Right ventricle myocardium superior (tissue), 1 donor: ENCODE measurements at places on chromosomes 5 and 9.
A peak's percentile ranks its signal among the peaks of the same experiment; 100 is the strongest.

DNA sequence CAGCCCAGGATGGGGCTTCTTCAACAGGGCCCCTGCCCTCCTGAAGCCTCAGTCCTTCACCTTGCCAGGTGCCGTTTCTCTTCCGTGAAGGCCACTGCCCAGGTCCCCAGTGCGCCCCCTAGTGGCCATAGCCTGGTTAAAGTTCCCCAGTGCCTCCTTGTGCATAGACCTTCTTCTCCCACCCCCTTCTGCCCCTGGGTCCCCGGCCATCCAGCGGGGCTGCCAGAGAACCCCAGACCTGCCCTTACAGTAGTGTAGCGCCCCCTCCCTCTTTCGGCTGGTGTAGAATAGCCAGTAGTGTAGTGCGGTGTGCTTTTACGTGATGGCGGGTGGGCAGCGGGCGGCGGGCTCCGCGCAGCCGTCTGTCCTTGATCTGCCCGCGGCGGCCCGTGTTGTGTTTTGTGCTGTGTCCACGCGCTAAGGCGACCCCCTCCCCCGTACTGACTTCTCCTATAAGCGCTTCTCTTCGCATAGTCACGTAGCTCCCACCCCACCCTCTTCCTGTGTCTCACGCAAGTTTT is 23.6 kb downstream of the PCDHGC5 start:
- peak; percentile 89 for DNase-seq

DNA sequence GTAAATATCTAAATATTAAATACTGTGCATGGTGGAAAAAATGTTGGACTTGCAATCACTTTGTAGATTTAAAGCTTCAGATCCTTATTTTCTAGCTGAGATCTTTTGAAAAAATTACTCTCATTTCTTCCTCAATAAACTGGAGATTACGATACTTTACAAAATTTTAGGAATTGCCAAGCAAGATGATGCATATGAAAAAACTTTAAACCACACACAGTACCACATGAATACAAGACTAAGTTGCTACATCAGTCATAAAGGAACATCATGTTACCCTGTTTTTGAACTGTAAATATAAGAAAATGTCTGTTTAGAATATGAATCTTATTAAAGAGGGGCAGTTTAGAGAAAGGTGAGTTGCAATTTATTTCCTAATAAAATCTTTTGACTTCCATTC is 703.6 kb upstream of the NUDT12 start:
- DNase-seq, result no peak

GRCh38 chr9:2465921-2466460 is 155.6 kb upstream of the VLDLR start:
- DNase-seq, result no peak

DNA sequence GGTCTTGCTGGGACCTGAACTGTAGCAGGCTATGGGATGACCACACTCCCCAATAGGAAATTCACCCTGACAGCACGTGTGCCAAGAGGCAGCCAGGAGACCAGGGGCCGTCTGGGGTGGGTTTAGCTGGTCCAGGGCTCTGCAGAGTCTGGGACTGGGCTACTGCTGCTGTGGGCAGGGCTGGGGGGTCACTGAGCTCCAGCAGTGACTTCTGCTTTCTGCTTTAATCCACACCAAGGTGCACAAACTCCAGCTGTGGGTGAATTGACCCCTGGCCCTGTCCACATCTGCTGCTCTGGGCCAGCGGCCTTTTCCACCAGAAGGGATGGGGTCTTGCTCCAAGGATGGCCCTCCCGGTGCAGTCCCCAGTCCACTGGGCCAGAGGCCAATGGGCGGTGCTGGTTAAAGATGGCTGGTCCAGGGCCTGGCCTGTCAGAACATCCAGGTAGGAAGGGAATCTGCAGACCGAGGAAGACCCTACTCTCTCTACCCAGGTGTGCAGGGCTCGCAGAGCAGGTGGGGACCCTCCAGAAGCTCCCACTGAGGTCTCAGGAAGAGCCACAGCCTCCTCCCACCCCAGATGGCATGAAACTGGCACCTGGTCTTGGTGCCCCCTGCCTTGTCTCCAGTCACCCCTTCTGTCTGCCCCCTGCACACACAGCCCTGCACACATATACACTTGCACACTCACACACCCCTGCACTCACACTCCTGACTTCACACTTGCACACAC is 28.0 kb downstream of the GLT6D1 start:
- DNase-seq, result no peak

DNA sequence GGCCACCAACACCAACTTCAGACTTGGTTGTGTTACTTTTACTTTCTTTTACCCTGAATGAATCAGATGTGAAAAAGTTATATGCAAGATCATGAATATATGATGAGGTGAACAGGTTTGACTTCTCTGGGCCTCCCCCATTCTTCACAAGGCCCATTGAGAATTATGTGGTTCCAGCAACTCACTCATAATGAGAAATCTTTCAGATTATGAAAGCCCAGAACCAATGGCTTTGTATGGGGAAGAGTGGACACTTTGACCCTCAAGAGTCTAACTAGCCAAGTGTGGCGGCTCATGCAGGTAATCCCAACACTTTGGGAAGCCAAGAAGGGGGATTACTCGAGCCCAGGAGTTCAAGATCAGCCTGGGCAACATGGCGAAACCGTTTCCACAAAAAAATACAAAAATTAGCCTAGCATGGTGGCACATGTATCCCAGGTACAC is 16.1 kb upstream of the LNPEP start:
- no peak for DNase-seq

- no peak for DNase-seq
Observed at GRCh38 chr5:118611332-118611945, 376.9 kb downstream of the DTWD2 start.

DNA sequence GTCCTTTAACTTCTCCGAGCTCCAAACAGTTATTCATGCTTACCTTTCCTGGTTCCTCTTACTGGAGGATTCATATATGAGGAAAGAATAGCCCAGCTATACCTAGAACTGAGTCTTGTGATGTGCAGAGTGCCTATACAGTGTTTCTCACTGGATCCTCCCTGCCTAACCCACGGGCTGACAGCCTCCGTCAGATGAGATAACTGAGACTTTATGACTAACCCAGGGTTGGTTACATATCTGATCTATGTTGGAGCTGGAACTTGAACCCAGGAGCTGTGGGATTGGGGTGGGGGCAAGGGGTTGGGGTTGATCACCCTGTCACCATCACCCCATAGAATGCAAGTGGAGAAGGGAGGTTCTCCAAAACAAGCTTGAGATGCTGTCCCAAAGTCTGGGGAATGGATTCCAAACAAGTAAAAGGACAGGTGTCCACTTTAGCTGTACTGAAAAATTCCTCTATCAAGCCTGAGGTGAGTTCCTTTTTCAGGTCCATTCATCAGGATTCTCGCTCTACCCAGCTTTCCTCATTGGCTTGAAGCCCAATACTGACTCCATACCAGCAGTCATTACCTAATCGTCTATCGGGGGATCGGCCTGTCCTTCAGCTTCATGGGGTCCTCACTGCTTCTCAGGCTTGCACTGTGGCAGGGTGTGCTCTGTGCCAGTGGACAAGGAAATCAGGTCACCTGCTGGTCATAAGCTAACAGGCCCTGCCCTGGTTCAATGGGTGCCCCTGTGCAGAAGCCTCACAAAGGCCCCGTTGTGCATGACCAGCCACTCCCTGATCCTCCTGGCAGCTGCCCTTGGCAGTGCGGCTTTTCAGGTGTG is 100.6 kb downstream of the ARHGAP26 start:
- DNase-seq, result no peak

GRCh38 chr9:122402403-122402871 is 31.6 kb downstream of the PTGS1 start:
- no peak for DNase-seq

- DNase-seq, result no peak
Observed at GRCh38 chr5:316210-317085, 5.1 kb upstream of the AHRR start.

GRCh38 chr5:43232943-43233833 is 41.2 kb downstream of the NIM1K start:
- DNase-seq, result no peak
